Bladder microvascular endothelial cell (primary cell): ENCODE measurements at places on chromosomes 7 and 10. TPM values are rescaled to one million over a fixed set of nuclear protein-coding genes. Genes with fewer than 3 reads are reported as not detected.

Gene ITPRID1
- not detected in 2 replicates for total RNA-seq

Gene OR2A5
- total RNA-seq, result not detected in 2 replicates

Gene FOXI2
- not detected in 2 replicates for total RNA-seq

Gene MOGAT3
- total RNA-seq, result not detected in 2 replicates

Gene AVPI1
- 1.3 and 3.8 TPM in 2 replicates for total RNA-seq

Gene SYCE1
- total RNA-seq, result 0.13 and 0.16 TPM in 2 replicates

Gene SH2D4B
- 0.06 and 0.16 TPM in 2 replicates for total RNA-seq

Gene NEUROD6
- total RNA-seq, result not detected in 2 replicates

Gene PDK4
- 17.8 and 58.7 TPM in 2 replicates for total RNA-seq

Gene FKBP6
- not detected in 2 replicates for total RNA-seq

Gene WNT8B
- total RNA-seq, result not detected in 2 replicates

Gene CPEB3
- total RNA-seq, result 0.65 and 2.5 TPM in 2 replicates

Gene LYZL2
- not detected in 2 replicates for total RNA-seq

Gene MRLN
- not detected in 2 replicates for total RNA-seq

Gene CRHR2
- total RNA-seq, result not detected in 2 replicates

Gene MSMB
- not detected in 2 replicates for total RNA-seq

Gene EPO
- not detected in 2 replicates for total RNA-seq

Gene RBM17
- total RNA-seq, result 36.3 and 66.2 TPM in 2 replicates

Gene RNF133
- total RNA-seq, result 0.32 and 3.4 TPM in 2 replicates

Gene OR6B1
- total RNA-seq, result not detected in 2 replicates

Gene LRRN3
- under 0.01 and 0.06 TPM in 2 replicates for total RNA-seq

Gene CSGALNACT2
- total RNA-seq, result 7.6 and 14.1 TPM in 2 replicates

Gene MACC1
- not detected in 2 replicates for total RNA-seq

Gene ANKRD7
- total RNA-seq, result 0.16 and 0.25 TPM in 2 replicates

Gene FAM200A
- total RNA-seq, result 2.9 and 4.8 TPM in 2 replicates

Gene C10orf62
- total RNA-seq, result 0.06 TPM in 1 of 2 replicates, not detected in the other

Gene MBL2
- total RNA-seq, result not detected in 2 replicates

Gene SFRP4
- not detected in 2 replicates for total RNA-seq

Gene AS3MT
- total RNA-seq, result 0.81 and 1.1 TPM in 2 replicates

Gene OR2A1
- not detected in 2 replicates for total RNA-seq

Gene CDK14
- total RNA-seq, result 4.2 and 4.3 TPM in 2 replicates

Gene BET1
- total RNA-seq, result 20.6 and 37.4 TPM in 2 replicates
